ENCODE measurements at places on chromosomes 4 and X.

DNA sequence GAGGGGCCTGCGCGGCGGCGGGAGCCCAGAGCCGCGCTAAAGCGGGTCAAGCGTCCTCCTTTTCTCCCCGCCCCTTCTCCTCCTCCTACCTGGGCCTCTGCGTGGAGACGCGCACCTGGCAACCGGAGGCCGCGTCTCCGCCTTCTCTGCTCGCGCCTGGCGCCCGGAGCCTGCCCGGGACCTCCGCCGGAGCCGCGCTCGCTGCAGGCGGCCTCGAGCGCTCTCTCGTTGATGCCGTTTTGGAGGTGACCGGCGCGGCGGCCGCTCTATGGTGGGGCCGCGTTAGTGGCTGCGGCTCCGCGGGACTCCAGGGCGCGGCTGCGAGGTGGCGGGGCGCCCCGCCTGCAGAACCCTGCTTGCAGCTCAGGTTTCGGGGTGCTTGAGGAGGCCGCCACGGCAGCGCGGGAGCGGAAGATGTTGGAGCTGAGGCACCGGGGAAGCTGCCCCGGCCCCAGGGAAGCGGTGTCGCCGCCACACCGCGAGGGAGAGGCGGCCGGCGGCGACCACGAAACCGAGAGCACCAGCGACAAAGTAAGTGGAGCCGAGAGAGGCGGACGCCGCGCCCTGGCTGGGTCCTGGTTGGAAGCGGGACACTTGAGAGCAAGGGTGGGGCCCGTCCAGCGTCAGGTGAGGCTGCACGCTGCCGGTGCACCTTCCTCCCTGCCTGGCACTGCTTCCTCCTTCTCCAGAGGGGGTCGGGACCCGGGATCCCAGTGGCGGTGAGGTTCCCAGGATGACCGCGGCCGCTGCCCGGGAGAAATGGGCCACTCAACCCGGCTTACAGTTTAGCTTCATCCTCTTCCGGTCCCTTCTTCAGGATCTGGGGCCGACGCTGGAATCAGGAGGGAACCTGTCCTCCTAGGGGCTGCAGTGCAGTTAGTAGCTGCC, at the start of gene CDS1:
Gene CDS1, plus strand, starts transcription at position 140 of the 888 bp plus-strand sequence. Its CDS starts 275 bp downstream, at position 415.
- DNase-seq = peak; percentile 2

GRCh38 chr4:150234246-150234645, 156.0 kb downstream of the DCLK2 start:
- DNase-seq = no peak

- no peak for DNase-seq
Observed at GRCh38 chr4:90181644-90182043, 54.5 kb downstream of the CCSER1 start.

DNA sequence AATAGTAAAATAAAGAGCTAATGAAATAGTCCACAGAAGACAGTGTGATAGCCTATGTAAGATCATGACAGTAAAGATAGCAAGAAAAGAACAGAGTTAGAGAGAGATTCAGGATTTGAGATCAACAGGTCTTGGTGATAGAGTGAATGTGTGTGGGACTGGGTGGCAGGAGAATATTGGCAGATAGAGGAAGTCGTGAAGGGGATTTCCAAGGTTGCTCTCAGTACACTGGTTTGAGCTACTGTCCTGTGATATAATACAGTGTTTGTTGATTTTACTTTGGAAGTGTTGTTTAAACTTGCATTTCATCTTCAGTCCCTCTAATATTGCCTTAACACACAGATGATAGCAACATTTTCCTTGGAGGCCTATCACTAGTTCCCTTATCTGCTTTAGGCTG, 44.1 kb downstream of the DTHD1 start:
- no peak for DNase-seq

- no peak for DNase-seq
Observed at GRCh38 chrX:2638279-2638678, 52.8 kb upstream of the CD99 start.

GRCh38 chr4:140816806-140817510, 60.8 kb upstream of the TBC1D9 start:
- no peak for DNase-seq

DNA sequence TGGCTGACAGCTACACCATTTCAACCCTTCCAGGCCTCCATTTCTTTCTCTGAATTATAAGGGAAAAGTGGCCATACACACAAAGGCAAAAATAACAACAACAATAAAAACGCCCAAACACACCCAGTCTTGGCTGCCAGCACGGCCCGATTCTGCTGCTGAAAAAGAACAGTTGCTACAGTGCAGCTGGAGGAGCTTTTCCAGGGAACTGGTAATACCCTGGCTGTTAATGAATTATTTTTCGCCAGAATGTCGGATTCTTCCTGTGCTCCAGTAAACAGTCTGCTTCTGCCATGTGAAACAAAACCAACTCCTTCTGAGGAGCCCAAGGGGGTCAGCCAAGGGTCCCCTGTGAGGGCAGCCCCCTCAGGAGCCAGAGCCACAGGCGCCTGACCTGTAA, 6.6 kb downstream of the RAI2 start:
- DNase-seq = no peak

DNA sequence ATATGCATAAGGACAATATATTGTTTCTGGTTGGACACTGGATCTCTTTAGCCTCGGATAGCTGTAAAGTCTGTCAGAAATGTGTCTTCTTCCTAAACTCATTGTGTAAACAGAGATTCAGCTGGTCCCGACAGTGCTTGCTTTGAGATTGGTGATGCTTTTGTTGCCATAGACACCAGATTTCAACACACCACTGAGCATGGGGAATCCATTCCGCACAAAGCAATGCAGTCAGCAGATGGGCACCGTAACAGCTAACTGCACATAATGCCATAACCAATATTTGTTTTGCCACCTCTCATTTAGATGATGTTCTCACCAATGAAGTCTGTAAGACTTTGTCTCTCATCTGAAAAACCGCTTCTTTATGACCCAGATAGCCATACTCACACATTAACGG, 33.3 kb upstream of the FAM47C start:
- DNase-seq = no peak

DNA sequence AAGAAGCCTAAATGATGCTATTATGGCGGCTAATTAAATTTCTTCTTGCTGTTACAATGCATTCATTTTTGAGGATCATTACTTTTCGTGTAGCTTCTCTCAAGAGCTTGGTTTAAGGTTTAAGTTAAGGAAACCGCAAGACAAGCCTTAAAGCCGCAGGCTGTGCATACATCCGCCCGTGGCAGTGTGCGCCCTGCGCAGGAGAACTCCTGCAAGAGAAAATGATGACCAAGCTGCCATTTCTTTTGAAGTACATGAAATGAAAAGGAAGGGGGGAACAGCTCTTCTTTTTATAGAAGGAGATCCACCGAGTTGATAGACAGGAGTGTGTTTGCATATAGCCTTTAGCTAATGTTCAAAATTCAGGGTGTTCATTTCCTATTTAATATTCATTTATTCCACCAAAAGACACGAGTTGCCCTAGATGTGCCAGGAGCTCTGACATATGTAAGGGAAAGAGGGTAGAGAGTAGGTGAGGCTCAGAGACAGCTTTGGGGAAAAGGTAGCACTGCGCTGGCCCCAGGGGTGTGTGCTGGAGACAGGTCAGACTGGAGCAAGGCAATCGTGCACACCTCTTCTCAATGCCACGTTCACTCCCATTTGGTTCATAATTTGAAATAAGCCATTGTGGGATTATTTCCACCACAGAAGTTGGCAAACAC, 112.1 kb upstream of the LDB2 start:
- DNase-seq = no peak

DNA sequence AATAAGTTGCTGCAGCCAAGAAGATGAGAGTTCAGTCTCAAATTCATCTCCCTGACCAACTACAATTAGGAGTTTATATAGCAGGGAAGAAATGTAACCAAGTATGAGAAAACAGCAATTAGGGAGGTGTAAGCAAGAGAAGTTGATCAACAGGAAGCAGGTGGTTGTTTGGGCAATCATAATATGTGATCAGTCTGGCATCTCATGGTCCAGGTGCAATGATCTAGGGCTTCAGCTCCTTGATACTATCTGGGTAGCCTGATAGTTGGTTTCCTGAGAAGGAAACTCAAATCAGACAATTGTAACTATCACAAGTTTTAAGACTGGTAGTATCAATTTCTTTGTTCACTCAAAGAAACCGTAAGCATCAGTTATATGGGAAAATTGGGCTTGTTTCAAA, 1574.3 kb upstream of the PABPC4L start:
- no peak for DNase-seq

DNA sequence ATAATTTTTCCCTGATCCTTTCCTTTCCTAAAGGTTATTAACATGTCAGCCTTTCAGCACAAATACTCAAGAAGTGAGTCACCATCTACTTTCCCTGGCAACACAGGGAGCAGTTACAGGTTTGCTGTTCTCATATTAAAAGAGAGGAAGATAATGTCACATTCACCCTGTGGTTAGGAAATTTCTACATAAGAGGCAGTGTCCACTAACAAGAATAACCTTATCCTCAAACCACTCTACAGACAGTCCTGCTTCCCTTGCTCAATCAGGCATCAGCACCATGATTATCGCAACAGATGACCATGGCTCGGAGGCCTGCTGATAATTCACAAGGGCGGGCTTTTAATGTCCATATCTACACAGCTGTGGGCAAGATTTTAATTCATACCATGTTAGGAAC, 30.9 kb downstream of the RNF150 start:
- DNase-seq = no peak

GRCh38 chr4:89064848-89065247, 7.9 kb upstream of the FAM13A start:
- DNase-seq = no peak

DNA sequence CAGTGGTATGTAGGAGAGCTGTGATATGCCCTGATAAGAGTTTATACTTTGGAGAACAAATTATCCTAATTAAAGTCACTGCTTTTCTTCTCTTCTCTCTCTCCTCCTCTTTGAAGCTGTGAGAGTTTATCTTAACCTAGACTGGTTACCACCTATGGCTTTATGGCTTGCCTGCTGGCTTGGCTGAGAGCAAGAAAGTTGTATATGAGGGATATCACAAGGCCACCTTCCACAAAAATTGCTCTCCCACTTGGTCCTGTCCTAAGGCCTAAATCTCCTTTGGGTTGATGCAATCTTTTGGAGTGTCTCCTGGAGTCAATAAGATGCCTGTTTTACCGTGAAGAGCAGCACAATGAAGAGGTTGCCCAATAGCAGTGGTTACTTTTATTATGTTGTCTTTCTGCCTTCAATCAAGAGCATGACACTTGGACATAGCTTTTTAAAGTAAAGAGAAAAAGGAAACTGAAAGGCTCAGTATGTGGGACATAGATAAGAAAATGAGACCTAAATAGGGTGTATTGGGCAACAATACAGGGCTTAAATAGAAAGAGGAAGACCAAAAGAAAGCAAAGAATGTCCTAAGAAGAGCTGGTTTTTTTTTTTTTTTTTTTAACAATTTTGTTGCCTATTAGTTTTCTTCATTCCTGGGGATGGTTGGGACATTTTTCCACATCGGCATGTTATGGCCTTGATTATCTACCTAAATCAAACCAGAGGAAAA, 9.2 kb downstream of the GUCY1A1 start:
- DNase-seq = no peak

GRCh38 chr4:38603652-38604051, 60.3 kb upstream of the KLF3 start:
- no peak for DNase-seq

- no peak for DNase-seq
Observed at GRCh38 chrX:23559975-23560374, 107.3 kb upstream of the PRDX4 start.

All from stimulated activated effector memory CD8-positive, alpha-beta T cell treated with anti-CD3 and anti-CD28 coated beads, Interleukin-12 subunit alpha, Interleukin-12 subunit beta, amount 100 ng/mL, for 72 hours (primary cell).